NCI-H1092 (cell line): ENCODE measurements at places on chromosomes 13 and 19.

- DNase-seq, result no peak
Measured at GRCh38 chr19:42121036-42121621, 11.1 kb downstream of the POU2F2 start.

DNA sequence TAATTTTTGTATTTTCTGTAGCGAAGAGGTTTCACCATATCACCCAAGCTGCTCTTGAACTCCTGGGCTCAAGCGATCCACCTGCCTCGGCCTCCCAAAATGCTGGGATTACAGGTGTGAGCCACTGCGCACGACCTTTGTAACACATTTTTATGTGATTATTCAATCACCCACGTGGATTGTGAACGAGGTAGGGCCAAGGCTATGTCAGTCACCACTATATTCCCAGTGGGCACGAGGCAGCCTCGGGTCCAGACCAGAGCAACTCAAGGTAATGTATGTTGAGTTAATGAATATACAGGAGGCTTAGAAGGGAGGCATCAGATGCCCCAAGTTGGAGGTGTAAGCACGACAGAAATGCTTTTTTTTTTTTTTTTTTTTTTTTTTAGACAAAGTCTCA, 8.9 kb downstream of the PTGIR start:
- no peak for DNase-seq

- DNase-seq, result no peak
Measured at GRCh38 chr13:108785844-108786243, 156.4 kb downstream of the MYO16 start.

- DNase-seq, result no peak
Measured at GRCh38 chr13:56752636-56753035, 388.1 kb upstream of the PRR20A start.

- DNase-seq, result no peak
Measured at GRCh38 chr19:23784274-23784673, 25.6 kb upstream of the ZNF681 start.

DNA sequence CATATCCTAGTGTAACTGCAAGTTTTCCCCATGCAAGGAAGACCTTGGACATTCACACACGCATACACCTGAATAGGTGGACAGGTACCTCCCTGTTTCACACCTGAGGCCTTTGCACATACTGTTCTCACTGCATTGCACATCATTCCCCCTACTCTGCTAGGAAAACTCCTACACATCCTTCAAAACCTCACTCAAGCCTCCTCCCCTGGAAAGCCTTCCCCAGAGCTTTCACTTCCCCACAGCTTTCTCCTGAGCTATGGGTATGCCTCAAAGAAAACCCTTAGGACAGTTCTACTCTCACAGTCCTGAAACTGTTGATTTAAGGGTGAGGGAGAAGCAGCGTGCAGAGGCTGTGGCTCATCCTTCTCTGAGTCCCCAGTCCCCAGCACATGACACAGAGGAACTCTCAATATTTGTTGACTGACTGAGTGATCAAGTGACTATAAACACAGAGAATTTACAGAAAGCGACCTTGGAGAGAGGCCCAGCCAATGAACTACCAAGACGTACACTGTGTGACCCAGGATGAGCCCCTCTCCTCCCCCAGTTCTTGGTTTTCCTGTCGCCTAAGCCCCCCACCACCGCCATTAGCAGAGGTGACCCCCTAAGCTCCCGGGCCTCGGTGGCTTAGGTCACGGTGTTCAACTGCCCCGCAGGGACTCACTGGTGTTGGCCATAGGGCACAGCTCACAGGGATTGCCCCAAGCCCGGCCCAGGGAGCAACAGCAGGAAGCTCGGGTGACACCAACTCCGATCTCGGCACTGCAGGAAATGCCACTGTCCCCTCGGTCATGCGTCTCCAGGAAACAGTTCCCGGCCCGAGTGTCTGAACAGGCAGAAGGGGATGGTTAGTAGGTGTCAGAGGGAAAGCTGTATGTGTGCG, 40.6 kb downstream of the FBN3 start:
- DNase-seq, result no peak

GRCh38 chr13:31545616-31546015, 193.7 kb upstream of the RXFP2 start:
- no peak for DNase-seq

GRCh38 chr13:39770221-39771090, 115.0 kb downstream of the COG6 start:
- no peak for DNase-seq

- no peak for DNase-seq
Measured at GRCh38 chr19:34332027-34332760, 32.8 kb upstream of the GPI start.

DNA sequence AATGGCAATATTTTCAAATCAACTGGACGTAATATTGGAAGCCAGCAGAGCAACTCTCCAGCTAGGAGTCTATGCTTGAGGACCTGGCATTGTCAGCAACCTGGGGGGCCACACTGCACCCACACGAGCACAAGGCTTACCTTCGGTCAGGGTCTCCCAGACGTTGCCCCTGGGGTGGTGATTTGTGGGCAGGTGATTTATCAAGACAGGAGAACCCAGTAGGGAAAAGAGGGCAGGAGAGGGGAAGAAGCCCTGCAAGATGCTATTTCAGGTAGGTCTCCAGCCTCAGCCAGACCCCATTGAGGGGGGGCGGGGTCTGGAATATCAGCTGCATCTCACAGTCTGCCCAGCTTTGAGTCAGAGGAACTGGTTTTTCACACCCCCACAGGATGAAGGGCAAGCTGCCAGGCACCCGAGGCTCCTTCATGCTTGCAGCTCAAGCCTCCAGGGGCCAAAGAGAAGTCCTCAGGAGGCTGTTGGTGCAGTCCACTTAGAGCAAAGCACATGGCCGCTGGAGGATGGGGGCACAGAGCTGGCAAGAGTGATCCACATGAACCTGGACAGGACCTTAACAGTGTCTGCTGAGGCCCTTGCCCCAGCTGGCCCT, 80.9 kb upstream of the UQCRFS1 start:
- no peak for DNase-seq
